Fibroblast of mammary gland (primary cell): ENCODE measurements at places on chromosomes 2 and 18.

DNA sequence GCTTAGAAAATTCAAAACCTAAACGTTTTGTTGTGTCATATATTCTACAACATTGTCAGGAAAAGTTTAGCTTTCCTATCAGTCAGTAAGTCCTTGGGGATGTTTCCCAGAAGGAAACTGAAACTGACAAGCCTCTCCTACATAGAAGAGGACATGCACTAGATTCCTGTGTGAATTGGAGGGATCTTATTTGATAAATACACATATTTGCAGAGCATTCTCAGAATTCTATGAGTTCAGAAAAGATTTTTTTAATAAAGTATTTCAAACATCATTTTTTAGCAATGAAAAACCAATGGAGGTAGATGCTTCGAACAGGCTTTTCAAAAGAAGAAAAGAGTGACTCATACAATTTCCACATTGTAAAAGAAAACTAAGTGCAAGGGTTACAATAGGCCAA lies 1706.7 kb downstream of the SUCLG1 start:
- DNase-seq: no peak

DNA sequence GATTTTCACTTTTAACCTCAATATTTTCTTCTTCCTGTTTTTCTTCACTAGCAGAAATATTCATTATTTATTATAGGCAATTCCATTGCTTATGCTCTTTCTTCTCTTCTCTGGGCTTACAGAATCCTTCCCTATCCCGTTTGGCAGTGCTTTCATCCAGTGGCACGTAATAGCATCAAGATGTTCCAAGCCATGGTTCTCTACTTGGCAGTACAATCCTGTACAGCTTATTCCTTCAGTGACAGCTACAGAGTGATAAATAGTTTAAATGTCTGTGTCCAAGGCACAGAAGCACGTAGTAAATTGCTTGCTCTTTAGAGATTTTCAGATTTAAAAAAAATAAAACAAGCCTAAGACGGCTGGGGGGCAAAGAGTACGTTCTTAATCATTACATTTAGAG lies 1964.3 kb downstream of the SUCLG1 start:
- DNase-seq: no peak

DNA sequence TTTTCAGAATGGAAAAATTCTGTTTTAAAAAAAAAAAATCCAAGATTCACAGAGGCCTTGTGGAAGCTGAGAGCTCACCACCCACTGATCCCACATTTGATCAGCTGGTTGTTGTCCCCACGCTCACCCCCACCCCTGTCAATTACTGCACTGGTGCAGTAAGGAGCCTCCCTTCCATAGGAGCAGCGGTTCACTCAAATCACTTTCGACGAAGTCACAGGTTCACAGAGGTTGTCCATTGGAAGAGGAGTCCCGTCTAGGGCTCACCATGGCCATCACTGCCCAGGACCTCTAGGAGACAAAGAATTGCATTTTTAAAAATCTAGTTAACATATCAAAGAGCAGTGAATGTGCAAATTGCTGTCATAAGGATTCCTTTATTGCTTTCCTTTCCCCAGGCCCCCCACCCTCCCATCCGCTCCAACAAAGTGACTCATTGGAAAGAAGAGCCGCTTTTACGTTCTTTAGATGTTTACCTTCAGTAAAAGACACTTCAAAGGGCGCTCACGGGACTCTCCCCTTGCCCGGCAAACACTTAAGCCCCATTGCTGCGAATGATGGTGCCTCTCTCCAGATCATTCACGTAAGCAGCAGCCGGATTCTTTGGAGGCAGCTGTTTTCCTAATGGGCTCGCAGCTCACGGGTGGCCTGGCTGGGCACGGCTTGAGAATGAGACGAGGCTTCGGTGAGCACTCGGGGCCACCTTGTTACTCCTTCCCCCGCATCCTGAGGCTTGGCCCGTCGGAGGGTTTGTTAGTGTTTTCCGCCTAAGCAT lies 165.5 kb upstream of the SALL3 start:
- no peak for DNase-seq

DNA sequence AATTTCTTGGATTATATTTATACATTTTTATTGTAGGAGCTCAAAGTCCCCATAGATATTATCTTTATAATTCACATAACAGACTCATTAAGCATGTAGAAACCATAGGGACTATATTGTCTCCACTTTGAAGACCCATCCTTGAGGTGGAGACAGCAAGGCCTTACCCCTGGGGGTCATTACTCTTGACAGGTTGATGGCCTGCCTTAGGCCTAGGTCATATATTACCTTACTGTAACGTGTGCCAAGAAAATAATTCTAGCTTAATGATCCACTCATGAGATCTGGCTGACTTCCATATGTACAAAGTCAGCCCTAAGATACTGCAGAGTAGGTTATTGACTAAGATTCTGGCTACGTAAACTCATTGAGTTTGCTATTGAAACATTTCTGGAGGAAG lies 65.4 kb upstream of the GLS start:
- no peak for DNase-seq

- DNase-seq: no peak
Observed at GRCh38 chr2:236293241-236293810, 29.1 kb upstream of the ASB18 start.

DNA sequence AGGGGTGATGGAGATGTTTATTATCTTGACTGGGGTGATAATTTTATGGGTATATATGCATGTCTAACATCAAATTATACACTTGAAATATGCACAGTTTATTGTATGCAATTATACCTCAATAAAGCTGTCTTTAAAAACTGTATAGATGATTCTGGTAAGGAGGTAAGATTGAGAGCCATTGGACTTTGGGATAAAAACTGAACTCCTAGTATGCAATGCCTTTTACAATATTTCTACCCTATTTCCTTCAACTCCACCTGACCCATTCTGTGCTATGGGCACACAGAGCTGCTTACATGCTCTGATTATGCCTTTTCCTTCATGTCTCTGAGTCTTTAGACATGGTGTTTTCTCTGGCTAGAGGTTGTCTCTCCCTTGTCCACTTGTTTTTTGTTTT lies 63.9 kb upstream of the UGP2 start:
- no peak for DNase-seq

GRCh38 chr2:215692387-215693079 lies 256.7 kb upstream of the FN1 start:
- peak; percentile 80 for DNase-seq

- DNase-seq: no peak
Observed at GRCh38 chr2:105739426-105739825, 5.3 kb upstream of the NCK2 start.

GRCh38 chr2:168091986-168092385 lies 155.4 kb downstream of the STK39 start:
- DNase-seq: no peak

GRCh38 chr2:225793736-225794550 lies 394.4 kb downstream of the NYAP2 start:
- no peak for DNase-seq

DNA sequence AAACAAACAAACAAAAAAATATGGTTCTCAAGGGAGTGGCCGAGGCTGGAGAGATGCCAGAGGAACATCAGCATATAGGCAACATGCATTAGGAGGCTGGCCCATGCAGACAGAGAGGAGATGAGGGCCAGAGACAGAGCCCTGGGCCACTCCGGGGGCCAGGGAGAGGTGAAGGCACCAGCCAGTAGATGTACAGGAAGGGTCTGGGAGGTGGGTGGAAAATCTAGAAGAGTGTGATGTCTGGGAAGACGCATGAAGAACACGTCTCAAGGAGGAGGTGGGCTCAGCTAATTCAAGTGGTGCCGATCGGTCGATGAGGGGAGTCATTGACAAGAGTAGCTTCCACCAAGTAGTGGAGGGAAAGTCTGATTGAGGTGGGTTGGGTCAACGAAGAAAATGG lies 79.9 kb downstream of the ZCCHC2 start:
- no peak for DNase-seq

DNA sequence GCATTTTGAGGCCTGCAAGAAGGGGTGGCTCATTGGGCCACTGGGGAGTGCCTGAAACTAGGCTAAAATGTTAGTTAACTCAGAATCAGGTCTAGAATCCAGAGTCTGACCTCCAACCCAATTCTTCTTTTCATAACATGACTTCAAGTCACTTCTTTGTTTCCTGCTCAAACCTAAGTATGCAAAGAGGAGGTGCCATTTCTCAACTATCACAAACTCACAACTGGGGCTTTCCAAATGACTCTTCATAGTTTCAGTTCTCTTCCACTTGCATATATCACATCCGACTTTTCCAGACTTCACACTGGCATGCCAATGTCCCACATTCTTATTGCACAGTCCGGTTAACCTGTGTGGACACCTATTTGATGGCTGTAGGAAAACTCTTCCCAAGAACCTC lies 211.6 kb downstream of the TCF4 start:
- DNase-seq: no peak

- peak; percentile 63 for DNase-seq
Observed at GRCh38 chr2:231181860-231182512, 16.4 kb upstream of the ARMC9 start.

GRCh38 chr18:63477200-63477599 lies 442 bp downstream of the SERPINB5 start:
- no peak for DNase-seq

- DNase-seq: no peak
Observed at GRCh38 chr2:176317623-176318065, 48.4 kb downstream of the MTX2 start.
